IPS DF 19.7 (cell line): ENCODE measurements at places on chromosomes 1 and 21.

GRCh38 chr1:12163210-12163609 is 3.6 kb upstream of the TNFRSF1B start:
- no peak for DNase-seq

GRCh38 chr1:80579055-80579454 is 1221.7 kb upstream of the ADGRL2 start:
- no peak for DNase-seq

DNA sequence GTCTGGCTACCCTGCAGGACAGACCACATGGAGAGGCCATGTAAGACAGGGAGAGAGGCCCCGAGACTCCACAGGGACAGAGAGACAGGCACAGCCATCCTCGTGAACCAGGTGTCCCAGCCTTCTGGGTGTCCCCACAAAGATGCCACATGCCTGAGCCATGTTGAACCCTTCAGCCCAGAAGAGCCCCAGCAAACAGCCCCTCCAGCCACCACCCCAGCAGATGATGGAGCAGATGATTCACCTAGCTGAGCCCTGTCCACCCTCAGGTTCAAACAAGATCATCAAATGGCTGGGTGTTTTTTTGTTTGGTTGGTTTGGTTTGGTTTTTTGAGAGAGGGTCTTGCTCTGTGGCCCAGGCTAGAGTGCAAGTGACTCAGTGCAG is 78.7 kb downstream of the DHRS3 start:
- no peak for DNase-seq

- no peak for DNase-seq
Measured at GRCh38 chr1:181173761-181174447, 85.4 kb downstream of the IER5 start.

DNA sequence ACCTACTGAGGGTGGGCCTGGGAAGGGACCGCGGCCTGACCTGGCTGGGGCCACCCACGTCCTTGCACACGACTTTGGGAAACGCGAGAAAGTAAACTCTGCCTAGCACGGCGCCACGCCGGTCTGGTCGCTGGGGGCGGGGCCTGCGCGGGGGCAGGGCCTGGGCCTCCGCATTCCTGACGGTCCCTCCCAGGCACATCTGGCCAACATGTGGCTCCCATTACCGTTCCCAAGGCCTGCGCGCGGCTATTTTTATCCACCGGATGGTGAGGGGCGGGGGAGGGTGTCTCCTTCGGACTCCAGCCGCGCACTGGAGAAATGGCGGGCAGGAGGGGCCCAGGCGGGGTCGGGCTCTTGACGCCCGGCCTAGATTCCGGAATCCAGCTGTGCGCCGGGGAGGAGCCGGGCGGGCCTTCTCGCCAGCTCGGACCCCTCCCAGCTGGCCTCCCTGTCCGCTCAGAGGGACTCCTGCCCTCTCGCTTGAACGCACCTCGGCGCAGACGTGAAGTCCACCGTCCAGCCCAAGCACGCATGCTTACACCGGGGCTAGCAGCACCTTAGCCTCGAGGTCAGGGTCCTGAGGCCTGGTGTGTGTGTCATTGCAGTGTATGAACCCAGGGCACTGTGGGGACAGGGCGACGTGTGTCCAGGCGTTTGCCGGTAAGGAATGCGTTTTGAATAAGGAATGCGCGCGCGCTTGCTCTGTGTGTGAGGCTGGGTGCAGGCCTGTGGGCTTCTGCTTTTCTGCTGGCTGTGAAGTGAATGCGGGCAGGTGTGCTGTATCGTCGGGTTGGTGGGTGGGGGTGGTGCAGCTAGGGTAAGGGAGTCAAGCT is 2.1 kb downstream of the EVA1B start:
- peak; percentile 74 for DNase-seq
